Ureter (tissue), 1 donor: ENCODE measurements at places on chromosomes 3 and 15. TPM values are rescaled to one million over a fixed set of nuclear protein-coding genes. Genes with fewer than 3 reads are reported as not detected.
A peak's percentile ranks its signal among the peaks of the same experiment; 100 is the strongest.

Gene GHSR
- total RNA-seq: not detected

DNA sequence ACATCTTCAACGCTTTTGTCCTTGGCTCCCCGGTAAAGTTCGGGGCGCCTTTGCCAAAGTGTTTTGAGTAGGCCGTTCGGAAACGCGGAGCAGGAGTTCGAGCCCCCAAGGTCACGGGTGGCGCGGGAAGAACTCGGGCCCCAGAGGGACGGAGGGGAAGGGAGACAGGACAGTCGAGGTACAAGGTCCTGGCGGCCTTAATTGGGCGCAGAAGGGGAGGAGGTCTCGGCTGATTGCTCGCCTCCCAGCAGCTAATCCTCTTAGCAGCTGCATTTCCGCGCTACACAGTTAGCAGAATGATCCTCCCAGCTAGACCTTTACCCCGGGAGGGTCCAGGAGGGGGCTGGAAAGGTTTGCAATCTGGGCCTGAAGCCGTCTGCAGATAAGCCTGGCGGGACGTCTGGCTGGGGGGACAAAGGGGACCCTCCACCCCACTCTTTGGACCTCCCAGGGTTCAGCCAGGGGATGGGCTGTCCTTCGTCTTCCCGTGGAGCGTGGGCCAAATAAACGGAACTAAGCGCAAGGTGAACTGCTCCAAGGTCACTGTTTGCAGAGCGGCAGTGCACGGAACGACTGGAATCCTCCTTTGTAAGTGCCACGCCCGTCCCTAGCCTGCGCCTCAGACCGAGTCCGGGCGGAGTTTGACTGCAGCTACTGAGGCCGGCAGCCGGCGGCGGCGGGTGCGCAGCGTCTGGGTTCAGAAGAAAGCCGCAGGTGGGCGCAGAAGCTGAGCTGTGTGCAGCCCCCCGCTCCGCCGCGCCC lies 7.2 kb downstream of the EOMES start:
- DNase-seq: no peak

GRCh38 chr3:72078676-72079368 lies 293.9 kb upstream of the PROK2 start:
- no peak for DNase-seq

DNA sequence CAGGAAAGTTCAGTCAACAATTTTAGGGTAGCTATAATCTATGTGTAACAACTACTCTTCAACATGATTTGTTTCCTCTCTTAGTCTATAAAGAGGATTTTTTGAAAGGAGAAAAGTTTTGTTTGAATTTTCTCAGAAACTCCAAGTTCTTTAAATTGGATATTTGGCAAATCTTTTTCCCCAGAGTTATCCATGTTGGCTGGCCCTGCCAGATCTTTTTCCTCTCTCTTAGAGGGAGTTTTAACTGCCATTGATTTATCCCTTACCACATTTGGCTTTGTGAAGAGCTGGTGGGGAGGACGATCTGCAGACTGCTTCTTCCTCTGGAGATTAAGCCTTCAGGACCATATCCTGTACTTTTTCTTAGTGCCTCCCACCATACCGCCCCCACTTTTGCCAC lies 64.9 kb upstream of the ROPN1 start:
- no peak for DNase-seq

Gene CCDC39
- not detected for total RNA-seq

- no peak for DNase-seq
Measured at GRCh38 chr15:77481670-77482069, 61.0 kb downstream of the HMG20A start.

Gene ARGFX
- total RNA-seq: not detected

DNA sequence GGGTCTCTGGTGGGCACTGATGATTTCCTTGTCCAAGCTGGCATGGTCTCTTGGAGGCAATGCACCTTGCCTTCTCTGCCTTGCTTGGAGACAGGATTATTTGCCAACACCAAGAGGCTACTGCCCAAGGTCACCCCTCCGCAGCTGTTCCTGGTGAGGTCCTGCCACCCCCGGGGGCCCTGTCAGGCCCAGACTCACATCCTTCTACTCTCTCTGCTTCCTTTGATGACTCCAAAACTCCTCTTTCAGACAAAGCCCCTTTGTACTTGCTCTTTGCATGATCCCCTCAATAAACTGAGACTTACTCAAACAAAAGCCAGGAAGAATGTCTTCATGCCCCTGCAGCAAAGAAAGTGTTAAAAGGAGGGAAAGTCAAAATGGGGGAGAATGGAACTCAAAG lies 137.7 kb downstream of the MEX3B start:
- no peak for DNase-seq

Gene LHFPL4
- total RNA-seq: not detected

- no peak for DNase-seq
Measured at GRCh38 chr3:84039099-84039498, 919.7 kb upstream of the CADM2 start.

DNA sequence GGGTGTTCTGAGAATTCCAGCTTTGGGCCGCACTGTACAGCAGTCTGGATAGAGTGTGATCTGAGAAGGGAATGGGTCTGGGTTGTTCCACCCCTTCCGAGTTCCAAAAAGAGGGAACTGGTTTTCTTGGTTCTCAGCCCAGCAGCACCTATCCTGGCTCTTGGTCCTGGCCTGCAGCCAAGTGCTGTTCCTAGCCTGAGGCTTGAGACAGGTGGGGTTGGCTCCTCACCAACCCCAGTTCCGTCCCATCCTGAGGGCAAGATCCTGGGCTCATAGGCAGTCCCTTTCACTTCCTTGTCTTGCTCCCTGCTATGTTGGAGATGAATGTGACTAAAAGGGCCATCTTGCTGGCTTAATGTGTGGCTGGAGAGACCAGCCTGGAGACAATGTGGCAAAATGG lies 15.2 kb downstream of the IVD start:
- DNase-seq: peak; percentile 67

GRCh38 chr3:29516164-29516563 lies 235.3 kb downstream of the RBMS3 start:
- no peak for DNase-seq

- DNase-seq: no peak
Measured at GRCh38 chr3:167936019-167936418, 159.7 kb downstream of the GOLIM4 start.

- no peak for DNase-seq
Measured at GRCh38 chr3:89116476-89116875, 9.1 kb downstream of the EPHA3 start.

GRCh38 chr3:185082149-185082548 lies 70.7 kb downstream of the C3orf70 start:
- no peak for DNase-seq

- DNase-seq: no peak
Measured at GRCh38 chr15:27392163-27392562, 421.2 kb downstream of the GABRG3 start.

- no peak for DNase-seq
Measured at GRCh38 chr3:43707266-43707665, 16.5 kb downstream of the ABHD5 start.

DNA sequence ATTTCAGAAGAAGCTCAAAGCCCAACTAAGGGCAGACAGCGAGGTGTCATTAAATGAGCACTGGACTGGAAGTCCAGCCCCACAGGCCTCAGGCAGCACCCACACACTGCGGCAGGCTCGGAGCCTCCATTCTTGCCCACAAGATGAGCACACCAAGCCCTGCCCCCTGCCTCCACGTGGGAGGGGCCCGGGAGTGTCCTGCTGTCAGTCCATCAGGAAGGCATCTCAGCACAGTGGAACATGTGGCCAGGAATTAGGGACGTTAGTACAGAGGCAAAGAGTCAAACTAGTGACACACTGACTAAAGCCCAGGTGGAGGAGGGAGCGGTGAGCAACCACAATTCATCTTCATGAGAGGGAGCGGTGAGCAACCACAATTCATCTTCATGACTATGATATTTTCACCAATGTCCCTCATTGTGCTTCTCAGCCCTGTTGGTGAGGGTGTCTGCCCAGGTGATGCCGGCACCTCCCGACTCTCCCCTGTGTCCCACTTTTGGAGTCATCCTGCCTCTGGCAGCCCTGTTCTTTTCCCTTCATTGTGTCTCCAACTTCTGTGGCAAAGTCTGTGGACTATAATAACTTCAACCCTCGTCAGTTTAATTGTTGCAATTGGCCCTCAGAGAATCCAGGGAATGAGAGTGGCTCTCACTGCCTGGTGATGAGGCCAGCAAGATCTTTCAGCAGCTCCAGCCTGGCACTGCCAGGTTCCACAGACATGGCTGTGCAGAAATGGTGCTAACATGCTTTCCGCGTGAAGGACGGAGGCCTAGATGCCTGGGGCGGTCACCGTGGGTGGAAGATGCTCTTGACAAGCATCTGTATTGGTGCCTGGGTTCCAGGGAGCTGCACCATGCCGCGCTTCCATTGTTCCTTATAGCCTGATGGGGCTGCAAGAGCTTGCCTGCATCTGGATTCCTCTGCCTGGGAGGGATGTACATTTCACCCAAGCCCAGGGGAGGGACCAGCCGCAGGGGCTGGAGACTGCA lies 23.1 kb upstream of the SKOR1 start:
- DNase-seq: no peak

Gene SKOR1
- 0.60 TPM for total RNA-seq

DNA sequence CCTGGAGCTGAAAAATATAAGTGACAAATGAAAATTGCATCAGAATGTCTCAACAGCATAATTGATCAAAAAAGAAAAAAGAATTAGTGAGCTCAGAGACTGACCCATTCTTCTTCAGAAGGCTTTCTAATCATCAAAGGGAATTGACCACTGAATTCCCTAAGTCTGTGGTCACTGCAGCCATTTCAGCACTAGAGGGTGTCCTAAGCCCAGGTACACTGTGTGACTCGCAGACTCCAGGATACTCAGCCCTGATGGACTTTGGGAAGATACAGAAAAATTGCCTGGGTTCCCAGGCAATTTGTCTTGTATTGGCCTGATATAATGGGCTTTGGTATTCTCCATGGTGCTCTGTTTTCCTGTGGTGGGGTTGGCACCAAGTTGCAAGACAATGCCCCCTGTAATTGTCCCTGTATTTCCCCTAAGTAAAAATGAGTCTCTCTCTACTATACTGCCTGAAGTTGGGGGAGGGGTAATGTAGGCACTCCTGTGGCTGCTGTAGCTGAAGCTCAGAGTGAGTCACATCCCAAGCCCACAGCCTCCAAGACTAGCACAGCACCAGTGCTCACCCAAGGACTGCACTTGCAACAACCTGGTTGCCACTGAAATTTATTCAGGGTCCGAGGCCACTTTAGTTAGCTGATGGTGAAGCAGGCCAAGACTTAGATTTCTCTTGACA lies 256.0 kb upstream of the STAC start:
- no peak for DNase-seq

- no peak for DNase-seq
Measured at GRCh38 chr15:92061511-92062195, 208.1 kb downstream of the SLCO3A1 start.

GRCh38 chr3:157279237-157279636 lies 119.3 kb upstream of the CCNL1 start:
- no peak for DNase-seq

- no peak for DNase-seq
Measured at GRCh38 chr15:34483644-34484043, 46.0 kb upstream of the GOLGA8A start.

Gene LRRC31
- 0.78 TPM for total RNA-seq

DNA sequence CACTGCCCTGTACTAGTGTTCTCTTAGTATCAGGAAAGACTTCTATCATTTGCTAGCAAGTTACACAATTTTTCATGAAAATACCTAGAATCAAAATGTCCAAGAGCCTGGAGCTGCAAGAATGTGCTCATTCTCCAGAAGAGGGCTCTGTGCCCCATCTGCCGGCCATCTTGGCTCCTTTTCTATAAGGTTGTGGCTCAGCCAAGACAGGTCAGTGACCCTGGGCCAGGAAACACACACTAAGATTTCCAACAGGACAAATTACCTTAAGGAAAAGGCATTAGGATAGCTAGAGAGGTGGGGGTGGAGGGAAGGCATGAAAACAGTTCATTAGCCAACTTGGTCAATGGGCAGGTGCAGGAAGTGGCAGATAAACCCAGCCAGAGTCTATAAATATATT lies 20.7 kb downstream of the TIMP4 start:
- no peak for DNase-seq

Gene CKMT1A
- 32.8 TPM for total RNA-seq

- peak; percentile 33 for DNase-seq
Measured at GRCh38 chr15:75776065-75776423, 63.4 kb upstream of the CSPG4 start.

DNA sequence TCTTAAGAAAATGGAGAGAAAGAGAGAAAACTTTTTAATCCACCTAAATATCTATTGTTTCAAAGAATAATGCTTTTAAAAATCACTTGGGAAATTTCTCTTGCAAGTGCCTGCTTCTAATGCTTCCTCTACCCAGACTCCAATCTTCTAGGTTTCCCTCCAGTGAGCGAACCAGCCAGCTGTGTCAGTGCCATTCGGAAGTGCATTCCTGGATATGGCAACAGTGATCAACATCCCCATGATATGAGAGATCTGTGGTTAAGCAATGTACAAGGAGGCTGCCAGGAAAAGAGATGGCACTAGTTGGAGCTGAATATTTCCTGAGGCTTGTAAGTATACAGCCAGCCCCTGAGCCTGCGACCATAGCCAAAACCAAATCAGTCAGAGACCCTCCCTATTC lies 53.3 kb upstream of the KCNMB2 start:
- no peak for DNase-seq

- no peak for DNase-seq
Measured at GRCh38 chr3:193980326-193980725, 155.6 kb upstream of the HES1 start.

- no peak for DNase-seq
Measured at GRCh38 chr15:60890375-60891230, 338.5 kb downstream of the RORA start.

- no peak for DNase-seq
Measured at GRCh38 chr3:187019542-187020072, 89.3 kb downstream of the ST6GAL1 start.

Gene CYP8B1
- not detected for total RNA-seq

Gene UBA3
- 72.4 TPM for total RNA-seq

- DNase-seq: no peak
Measured at GRCh38 chr3:24318677-24319287, 175.9 kb downstream of the THRB start.

- no peak for DNase-seq
Measured at GRCh38 chr3:156388497-156389448, 166.1 kb downstream of the SSR3 start.

- no peak for DNase-seq
Measured at GRCh38 chr3:10185804-10186762, 21.4 kb downstream of the IRAK2 start.

Gene FOXB1
- total RNA-seq: not detected
